ENCODE measurements at places on chromosomes 16 and 17.

GRCh38 chr16:89006036-89006752, 29.2 kb upstream of the CBFA2T3 start:
- DNase-seq = no peak

- no peak for DNase-seq
Measured at GRCh38 chr17:33935822-33936221, 319.3 kb upstream of the CCL2 start.

DNA sequence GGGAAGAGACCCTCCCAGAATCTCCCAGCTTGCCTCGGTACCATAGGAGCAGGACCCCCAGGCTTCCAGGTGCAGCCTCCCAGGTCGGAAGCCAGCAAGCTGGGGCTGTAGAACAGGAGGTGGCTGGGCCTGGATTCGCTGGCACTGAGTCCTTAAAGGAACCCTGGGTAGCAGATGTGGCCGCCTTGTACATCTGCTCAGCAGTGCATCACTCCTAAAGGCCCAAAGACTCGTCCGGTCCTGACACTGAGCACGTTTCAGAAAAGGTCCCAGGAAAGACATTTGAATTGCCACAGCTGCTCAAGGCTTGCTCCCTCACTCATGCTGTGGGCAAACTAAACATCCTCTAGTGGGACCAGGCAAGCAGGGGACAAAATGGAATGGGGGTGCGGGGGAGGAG, 172.8 kb downstream of the RAB11FIP4 start:
- DNase-seq = no peak

- no peak for DNase-seq
Measured at GRCh38 chr17:48620461-48621139, 5.5 kb upstream of the HOXB8 start.

DNA sequence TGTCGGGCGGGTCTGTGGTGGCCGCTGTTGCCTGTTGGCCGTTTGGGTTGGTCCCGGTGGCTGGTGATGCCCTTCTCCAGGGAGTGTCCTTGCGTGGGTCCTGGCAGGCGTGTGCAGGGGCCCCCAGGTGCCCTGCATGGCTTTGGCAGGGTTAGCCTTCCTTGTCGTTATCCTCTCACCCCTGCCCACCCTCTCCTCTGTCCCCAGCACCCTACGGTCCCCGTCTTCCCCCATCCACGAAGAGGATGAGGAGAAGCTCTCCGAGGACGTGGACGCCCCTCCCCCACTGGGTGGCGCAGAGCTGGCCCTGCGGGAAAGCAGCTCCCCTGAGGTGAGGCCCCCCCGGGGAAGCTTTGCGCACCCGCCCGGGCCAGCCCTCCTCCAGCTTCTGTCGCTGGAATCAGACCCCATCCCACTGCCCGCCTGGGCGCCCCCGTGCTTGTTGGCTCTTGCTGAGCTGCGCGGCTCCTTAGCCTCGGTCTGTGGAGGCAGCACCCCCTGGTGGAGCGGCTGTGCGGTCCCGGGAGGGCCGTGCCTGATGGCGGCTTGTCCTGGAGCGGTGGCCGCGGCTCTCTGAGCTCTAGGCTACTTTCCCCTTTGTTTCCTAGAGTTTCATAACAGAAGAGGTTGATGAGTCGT, 10.6 kb upstream of the NUDT16L1 start:
- peak; percentile 14 for DNase-seq

GRCh38 chr17:80868022-80868609, 123.5 kb upstream of the CHMP6 start:
- no peak for DNase-seq

- peak; percentile 10 for DNase-seq
Measured at GRCh38 chr17:10316801-10317542, 55.8 kb downstream of the MYH13 start.

DNA sequence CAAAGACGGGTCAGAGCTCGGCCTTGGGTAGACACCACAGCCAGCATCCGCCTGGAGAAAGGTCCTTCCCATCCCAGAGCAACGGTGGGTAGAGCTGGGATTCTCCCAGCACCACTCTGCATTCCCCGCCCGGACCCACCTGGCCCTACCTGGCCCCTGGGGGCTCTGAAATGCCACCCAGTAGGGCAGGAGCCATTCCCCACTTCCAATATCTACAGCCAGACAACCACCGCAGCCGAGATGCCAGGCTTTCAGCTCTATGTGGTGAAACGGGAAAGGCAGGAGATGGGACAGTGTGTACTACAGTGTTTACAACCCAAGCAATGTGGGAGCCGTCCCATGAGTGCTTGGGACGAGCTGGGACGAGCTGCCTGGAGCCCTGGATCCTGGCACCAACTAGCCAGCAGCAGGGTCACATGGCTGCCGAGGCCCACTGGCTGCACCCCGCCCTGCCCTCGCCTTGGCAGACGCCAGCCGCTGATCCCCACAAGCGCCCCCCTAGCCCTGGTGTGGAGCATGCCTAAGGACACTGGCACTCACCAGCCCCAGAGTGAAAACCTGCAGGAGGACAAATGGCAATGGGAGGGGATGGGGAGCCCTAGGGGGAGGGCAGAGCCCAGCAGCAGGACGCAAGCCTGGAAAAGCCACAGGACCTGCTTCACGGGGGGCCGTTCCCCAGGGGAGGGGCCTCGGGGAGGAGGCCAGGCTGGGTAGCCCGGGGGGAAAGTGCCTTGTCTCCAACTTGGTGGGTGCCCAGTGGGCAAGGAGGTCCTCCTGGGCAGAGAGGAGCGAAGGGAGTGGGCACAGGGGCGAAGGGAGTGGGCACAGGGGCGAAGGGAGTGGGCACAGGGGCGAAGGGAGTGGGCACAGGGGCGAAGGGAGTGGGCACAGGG, 13.5 kb downstream of the TMC6 start:
- DNase-seq = no peak

GRCh38 chr16:1647856-1648255, 30.2 kb upstream of the JPT2 start:
- no peak for DNase-seq

DNA sequence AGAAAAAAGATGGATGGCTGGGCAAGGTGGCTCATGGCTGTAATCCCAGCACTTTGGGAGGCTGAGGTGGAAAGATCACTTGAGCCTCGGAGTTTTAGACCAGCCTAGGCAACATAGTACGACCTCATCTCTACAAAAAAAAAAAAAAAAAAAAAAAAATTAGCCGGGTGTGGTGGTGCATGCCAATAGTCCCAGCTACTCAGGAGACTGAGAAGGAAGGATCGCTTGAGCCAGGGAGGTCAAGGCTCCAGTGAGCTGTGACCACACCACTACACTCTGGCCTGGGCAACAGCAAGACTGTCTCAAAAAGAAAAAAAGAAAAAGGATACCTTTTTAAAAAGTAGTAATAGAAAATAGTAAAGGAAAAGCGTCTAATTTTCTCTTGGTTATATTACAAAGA, 20.7 kb downstream of the ZNF652 start:
- DNase-seq = no peak

- peak; percentile 22 for DNase-seq
Measured at GRCh38 chr16:11405331-11406176, 60.3 kb downstream of the RMI2 start.

DNA sequence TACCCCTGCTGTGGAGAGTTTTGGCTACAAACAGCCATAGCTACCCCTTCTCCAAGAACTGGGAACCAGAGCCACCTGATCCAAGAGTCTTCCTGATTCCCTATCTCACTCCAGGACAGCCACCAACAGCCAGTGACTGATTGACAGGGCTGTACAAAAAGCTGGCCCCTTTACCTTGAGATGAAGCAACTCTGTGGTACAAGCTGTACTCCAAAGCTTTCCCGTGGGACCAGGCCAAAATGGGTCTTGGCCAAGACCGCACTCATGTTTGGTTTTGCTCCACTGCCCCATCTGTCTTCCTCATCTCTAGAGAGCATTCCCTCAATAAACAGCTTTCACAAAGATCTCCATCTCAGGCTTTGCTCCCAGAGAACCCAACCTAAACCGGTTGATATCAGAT, 43.6 kb downstream of the RNF157 start:
- no peak for DNase-seq

DNA sequence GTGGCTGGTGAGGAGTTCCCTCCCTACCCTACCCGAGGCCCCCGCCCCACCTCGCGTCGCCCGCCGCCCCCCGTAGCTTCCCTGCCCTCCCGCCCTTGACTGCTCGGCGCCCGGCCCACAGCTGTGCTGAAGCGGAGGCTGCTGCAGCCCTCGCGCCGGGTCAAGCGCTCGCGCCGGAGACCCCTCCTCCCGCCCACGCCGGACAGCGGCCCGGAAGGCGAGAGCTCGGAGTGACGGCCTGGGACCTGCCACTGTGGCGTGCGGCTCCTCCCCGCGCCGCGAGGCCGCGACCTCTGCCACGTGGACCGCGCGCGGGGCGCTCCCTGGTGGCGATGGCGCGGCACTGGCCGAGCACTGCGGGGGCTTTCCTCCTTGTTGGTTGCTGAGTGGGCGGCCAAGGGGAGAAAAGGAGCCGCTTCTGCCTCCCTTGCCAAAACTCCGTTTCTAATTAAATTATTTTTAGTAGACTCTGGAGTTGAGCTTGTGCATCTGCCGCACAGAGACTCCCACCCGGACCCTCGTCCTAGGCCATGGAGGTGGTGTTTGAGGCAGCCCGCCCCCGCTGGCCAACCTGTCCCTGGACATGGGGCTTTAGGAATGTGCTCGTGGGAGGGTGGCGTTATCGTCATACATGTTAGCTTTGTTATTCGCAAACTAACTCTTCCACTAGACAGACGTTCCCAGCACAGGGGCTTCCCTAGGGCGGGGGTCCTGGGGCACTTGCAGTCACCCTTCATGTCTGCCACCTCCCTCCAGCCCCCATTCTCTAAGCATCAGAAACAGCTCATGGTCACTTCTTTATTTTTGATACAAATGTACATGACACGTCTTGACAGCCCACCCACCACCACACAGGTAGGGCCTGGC, 4.4 kb downstream of the TP53I13 start:
- no peak for DNase-seq

DNA sequence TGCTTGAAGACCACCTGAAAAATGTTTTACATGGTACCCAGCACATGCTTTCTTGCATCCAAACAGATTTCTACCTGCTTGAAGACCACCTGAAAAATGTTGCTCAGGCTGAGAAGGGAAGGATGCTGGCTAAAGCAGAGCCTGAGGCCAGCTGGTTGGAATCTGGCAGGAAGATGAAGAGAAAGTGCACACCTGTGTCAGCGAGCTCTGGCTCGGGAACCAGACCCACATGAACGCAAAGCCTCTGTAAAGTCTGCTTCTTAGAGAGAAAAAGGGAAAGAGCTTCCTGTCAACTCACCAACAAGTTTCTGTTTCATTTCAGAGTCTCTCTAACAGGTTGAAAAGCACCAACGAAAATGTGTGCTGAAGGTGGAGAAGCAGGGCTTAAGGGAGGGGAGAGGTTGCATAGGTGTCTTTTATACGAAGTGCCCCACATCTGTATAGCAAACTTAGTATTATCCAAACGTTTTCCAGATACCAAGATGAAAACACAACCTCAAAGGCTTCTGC, 226.0 kb downstream of the TOX3 start:
- DNase-seq = no peak

DNA sequence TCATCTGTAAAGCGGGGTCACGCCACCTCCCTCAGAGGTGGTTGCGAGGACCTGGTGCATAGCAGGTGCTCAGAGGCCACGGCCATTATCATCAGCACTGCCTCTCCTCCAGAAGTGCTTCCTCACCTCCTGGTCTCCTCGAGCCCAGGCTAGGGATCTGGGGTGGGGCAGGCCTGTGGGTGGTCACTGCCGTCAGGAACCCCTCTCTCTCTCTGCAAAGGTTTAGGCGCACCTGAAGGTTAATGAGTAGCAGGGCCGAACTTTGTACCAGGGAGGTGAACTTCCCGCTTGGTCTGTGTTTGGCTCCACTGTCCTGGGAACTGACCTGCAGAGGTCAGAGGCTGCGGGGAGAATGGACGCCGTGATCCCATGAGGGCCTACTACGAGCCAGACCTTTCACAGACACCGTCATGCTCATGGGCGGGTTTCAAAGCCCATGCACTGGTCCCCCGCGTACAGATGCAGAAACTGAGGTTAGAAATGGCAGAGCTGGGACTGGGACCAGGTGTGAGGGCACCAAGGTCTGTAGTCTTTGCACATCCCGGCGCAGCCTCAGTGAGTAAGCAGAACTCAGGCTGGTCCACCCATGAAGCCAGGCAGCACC, 13.8 kb downstream of the JUP start:
- DNase-seq = no peak

- no peak for DNase-seq
Measured at GRCh38 chr17:67879662-67880061, 54.4 kb downstream of the BPTF start.

DNA sequence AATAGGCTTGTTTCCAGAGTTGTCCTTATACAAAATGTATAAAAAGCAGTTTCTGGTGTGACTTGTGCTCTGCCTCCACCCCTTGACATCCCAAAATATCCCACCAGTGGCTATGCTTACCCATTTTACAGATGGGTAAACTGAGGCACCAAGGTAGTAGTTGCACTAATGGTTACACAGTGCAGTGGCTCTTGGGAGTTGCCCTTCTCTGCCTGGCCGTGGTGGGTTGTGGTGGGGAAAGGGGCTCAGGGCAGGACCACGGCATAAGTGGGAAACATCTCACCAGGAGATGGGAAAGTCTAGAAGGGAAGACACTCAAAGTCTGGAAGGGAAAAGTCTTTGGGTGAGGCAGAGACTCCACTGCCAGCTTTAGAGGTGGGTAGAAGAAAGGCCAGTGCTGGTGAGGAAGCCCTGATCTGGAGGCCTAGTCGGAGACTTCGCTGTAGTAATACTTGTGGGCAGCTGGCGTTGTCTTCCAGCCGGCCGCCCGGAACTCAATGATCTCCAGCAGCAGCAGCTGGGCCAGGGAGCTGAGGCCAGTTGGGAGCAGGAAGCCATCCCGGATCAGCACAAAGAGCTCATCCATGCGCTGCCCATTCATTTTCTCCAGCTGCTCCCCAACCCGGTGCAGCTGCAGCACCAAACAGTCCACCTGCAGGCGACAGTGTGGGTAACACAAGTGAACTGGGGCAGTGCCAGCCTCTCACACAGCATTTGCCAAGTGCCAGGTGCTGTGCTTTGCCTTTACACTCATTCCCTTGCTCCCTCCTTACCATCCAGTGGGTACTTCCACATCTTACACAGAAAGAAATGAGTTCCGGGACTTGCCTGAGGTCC, 4.5 kb downstream of the MIF4GD start:
- no peak for DNase-seq

GRCh38 chr16:48627148-48627547, 17.2 kb upstream of the N4BP1 start:
- DNase-seq = no peak

DNA sequence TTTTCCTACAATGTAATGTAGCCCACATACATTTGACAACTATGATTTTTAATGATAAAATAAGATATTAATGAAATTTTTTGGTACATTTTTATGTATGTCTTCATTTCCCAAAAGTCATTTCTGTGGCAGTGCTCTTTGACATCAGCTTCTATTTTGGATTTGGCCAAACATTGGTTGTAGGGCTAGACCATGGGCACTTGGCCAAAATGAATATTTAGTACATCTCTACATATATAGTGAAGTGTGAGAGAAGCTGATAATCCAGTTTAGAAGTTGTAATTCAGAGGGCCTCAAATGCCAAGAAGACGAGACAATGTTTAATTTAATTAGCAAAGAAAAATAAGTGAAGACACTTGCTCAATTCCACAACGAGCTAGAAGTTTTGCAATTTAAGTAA, 724.9 kb upstream of the SOX9 start:
- no peak for DNase-seq

Measured in brain microvascular endothelial cell (primary cell).